Panc1 (cell line): ENCODE measurements at places on chromosomes 7 and 10. TPM values are rescaled to one million over a fixed set of nuclear protein-coding genes. Genes with fewer than 3 reads are reported as not detected.

GRCh38 chr7:159145490-159145855 lies 806 bp upstream of the VIPR2 start:
- H3K27me3 ChIP-seq = peaks cover 22% of the 10 kb centered on the region
- DNase-seq = no peak
- no peak overlapping the region for H3K4me3 ChIP-seq
- no peak overlapping the region for H3K27ac ChIP-seq
- no peaks in the 10 kb centered on the region for H3K36me3 ChIP-seq
- H3K4me1 ChIP-seq = no peaks in the 10 kb centered on the region; the same call in 1 of the 2 replicates

DNA sequence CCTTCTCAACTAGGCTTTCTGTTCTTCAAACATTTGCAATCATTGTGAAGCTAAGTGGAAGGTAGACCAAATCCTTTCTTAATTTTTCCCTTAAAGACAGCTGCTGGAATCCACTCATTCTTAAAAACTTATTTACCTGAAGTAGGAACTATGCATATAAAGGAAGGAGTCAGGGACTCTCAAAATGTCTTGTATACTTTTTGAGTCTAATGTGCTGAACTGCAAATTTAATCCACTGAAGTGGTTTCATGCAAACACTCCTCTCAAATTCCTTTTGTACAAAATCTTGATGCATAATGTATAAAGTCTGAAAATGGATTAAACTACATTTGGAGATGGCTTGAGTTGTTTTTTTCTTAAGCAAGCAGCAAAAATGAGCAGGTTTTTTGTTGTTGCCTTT lies 118.0 kb downstream of the CABCOCO1 start:
- H3K27ac ChIP-seq = peak overlapping the region; percentile 6; the same call in 1 of the 2 replicates
- H3K36me3 ChIP-seq = no peaks in the 10 kb centered on the region
- H3K27me3 ChIP-seq = no peaks in the 10 kb centered on the region
- H3K4me1 ChIP-seq = no peaks in the 10 kb centered on the region
- no peak for DNase-seq

DNA sequence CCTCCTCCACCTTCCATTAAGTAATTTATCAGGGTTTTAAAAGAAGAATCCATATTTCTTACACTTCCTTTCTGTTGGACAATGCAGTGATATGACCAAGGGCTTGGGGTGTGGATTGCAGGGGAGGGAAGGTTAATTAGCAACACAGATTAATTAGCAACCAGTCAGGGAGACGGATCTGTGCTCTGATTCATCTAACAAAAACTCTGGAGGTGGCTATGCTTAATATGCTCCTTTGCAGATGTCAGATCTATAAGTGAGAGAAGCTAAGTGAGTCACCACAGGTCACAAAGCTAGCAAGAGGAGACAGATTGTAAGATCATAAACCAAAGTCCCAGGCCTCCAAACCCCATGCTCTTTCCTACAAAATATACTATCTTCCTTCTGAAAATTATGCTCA lies 178.8 kb upstream of the ITGB1 start:
- no peak overlapping the region for H3K4me3 ChIP-seq
- no peaks in the 10 kb centered on the region for H3K36me3 ChIP-seq
- peak overlapping the region; percentile 63 for H3K27ac ChIP-seq
- peaks cover 19% of the 10 kb centered on the region for H3K4me1 ChIP-seq
- no peaks in the 10 kb centered on the region for H3K27me3 ChIP-seq

GRCh38 chr10:14545827-14546226 lies 215.1 kb upstream of the FRMD4A start:
- H3K4me3 ChIP-seq = no peak overlapping the region
- no peaks in the 10 kb centered on the region for H3K36me3 ChIP-seq
- no peaks in the 10 kb centered on the region for H3K27me3 ChIP-seq
- no peak overlapping the region for H3K27ac ChIP-seq

The PNLIPRP1 gene
- 0.95 TPM for total RNA-seq

The VENTX gene
- not detected for total RNA-seq

- H3K4me3 ChIP-seq = no peak overlapping the region
- no peaks in the 10 kb centered on the region for H3K36me3 ChIP-seq
- H3K27ac ChIP-seq = peak overlapping the region; percentile 91
- peaks cover 84% of the 10 kb centered on the region for H3K4me1 ChIP-seq
- no peaks in the 10 kb centered on the region for H3K27me3 ChIP-seq
Observed at GRCh38 chr7:116711790-116712189, 39.8 kb downstream of the MET start.

The CCM2 gene
- 97.1 TPM for total RNA-seq
